ENCODE measurements at places on chromosomes 1 and 21.

DNA sequence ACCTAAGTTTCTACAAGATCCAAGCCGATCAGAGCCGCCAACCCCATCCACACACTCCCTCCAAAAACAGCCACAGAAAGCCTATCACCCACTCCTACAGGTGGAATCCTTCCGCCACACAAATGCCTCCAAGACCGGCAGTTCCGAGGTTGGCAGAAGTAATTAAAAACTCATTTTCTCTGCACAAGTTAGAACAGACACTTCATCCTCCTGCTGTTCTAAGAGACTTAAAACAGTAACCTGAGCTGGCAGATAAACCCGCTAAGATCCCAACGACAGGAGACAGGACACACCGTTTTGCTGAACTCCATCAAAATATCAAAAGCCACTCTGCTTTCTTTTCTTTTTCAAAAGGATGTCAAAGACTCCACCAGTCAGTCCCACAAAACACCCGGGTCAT lies 2.8 kb downstream of the SSBP3 start:
- no peak for DNase-seq

DNA sequence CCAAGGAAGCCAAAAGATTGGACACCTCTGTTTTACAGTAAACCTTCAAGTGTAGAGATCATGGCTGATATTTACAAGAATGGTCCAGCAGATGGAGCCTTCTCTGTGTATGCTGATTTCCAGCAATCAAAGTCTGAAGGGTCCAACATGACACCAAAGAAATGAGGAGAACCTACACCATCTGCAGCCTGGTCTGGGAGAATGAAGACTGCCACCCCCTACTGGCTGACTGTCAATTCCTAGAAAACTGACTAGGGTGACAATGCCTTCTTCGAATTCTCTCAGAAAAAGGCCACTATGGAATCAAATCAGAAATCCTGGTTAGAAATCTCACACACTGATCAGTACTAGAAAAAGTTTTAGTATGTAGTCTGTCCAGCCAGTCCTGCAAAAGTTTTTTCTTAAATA lies 83.3 kb downstream of the CDC42BPA start:
- DNase-seq, result no peak

DNA sequence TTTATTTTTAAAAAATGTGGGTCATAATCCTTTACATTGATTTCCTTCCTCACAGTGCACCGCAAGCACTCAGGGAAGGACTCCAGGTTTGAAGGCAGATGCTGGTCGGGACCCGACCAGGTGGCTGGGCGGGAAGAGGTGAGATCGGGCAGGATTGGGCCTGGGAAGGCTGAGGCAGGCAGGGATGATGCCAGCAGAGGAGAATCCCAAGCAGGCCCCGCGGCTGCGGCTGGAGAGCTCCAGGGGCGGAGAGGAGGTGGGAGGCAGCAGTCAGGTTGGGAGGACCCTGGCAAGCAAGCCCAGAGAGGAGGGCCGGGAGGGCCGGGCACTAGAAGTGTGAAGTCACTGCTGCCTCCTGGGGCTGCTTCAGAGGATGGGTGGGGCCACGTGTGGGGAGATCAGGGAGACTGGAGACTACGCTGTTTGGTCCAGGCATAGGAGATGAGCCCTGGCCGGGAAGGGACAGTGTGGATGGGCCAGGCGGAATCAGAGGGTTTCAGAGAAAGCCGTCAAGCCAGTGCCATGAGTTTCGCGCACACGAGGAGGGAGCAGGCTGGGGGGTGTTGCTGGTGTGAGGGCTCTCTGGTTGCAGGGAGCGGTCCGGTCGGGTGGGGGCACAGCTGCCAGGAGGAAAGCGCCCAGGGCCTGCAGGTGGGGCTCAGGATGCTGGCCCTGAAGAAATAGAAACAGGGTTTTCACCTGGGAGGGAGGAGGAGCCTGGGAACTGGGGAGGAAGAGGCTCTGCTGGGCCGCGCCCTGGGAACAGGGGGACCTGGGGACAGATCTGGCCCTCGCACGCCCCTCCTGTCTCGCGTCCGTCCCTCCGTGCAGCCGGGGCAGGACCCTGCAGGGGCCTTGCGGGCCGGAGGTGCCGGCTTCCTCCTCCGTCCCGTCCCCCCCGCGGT lies 888 bp upstream of the COL18A1 start:
- DNase-seq, result no peak

DNA sequence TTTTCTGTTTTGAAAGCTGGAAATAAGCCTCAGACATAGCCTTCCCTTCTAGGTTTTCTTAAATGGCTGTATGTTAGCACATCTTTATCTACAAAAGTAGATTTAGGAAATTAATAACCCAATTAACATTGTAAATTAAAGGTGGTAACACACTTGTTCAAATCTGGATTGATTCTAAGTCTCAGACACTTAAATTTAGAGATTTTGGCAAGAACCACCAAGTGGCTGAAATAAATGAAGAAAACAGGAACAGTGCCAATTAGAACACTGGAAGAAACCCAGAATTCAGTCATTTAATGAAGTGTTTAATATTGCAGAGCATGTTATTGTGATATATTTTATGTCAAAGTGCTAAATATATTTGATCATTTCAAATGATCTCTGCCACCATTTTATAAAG lies 628.2 kb downstream of the USP25 start:
- DNase-seq, result no peak

- DNase-seq, result no peak
Observed at GRCh38 chr1:64242895-64243756, 39.7 kb downstream of the UBE2U start.

GRCh38 chr1:157095551-157095950 lies 4.1 kb downstream of the ETV3L start:
- no peak for DNase-seq

GRCh38 chr1:115546846-115547245 lies 94.9 kb upstream of the VANGL1 start:
- no peak for DNase-seq

- DNase-seq, result no peak
Observed at GRCh38 chr1:58992643-58993042, 208.8 kb upstream of the JUN start.

DNA sequence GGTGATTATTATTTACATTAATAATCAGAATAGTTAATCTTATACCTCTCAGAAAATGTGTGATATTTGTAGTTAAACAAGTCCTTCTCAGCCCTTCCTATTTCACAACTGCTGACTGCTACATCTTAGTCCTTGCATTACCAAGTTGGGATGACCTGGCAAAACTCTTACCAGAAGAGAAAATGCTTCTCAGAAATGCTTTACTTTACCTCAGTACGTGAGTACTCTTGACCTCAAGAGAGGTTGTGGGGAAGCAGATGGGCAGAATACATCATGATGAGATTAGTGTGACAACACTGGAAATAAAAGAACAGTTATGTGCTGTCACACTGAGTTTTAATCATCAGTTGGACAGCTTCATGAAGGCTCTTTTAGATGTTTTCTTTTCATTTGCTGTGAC lies 16.2 kb downstream of the CFAP126 start:
- DNase-seq, result no peak

GRCh38 chr1:20964540-20965484 lies 177.7 kb upstream of the HP1BP3 start:
- no peak for DNase-seq

- no peak for DNase-seq
Observed at GRCh38 chr1:29372108-29372507, 135.8 kb downstream of the PTPRU start.

- DNase-seq, result no peak
Observed at GRCh38 chr1:4601941-4602340, 52.5 kb upstream of the AJAP1 start.

GRCh38 chr1:156337052-156337887 lies 822 bp downstream of the CCT3 start:
- no peak for DNase-seq

DNA sequence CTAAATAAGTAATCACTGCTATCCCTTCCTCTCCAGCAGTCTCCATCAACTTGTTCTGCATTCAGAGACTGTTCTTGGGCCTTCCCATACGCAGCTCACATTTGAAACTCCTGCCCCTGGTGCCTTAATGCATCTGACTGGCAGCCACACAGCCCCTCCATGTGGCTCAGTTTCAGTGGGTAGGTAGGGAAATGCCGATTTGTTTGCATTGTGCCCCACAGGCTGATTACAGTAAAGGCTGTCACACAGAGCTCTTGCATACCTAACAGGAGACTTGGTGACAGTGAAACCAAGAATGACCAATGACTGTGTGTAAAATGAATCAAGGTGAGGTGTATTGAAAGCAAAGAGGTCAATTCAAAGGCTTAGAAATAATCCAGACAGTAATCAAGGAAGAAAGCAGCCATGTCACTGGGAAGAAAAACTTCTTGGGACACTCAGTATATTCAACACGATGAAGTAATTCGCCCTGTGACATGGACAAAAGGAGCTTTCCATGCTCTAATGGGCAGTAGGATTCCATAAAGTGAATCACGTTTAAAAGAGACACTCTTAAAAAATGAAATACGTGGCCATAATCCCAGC lies 12.7 kb upstream of the B3GALNT2 start:
- no peak for DNase-seq

- DNase-seq, result no peak
Observed at GRCh38 chr1:96236156-96236739, 485.3 kb upstream of the PTBP2 start.

DNA sequence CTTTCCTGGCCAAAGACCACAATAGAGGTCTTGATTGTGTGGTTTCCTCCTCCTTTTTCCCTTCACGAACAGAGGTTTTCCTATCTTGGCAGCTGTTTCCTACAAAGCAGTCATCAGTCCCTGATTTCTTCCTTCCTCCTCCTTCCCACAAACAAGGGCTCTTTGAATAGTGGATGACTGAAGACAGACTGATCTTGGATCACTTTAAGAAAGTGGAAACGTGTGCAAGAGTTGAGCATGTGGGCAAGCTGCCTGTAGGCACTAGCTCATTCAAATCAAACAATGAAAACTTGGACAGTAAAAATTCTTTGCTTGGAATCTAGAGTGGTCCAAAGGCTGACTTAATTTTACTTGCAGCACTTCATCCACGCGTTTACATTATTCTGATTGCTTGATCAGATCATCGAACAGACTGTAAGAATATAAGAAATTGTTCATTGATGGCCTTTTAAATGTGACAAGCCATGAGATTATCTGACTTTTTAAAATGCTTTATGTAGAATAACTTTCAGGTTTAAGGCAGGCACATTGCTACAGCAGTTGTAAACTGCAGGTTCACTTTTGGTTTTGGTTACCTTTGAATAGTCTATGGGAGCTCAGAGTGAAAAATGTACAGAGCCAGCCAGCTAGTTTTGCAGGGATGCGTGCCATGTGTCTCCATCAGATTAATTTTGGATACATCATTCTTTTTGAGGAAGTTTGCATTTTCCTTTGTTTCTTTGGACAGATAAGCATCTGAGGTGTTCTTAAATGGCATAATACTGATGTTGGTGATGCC lies 34.4 kb downstream of the ADGRL2 start:
- DNase-seq, result no peak

GRCh38 chr1:30198795-30199403 lies 524.5 kb downstream of the MATN1 start:
- DNase-seq, result no peak

GRCh38 chr1:82894635-82895034 lies 1093.9 kb downstream of the ADGRL2 start:
- DNase-seq, result no peak

DNA sequence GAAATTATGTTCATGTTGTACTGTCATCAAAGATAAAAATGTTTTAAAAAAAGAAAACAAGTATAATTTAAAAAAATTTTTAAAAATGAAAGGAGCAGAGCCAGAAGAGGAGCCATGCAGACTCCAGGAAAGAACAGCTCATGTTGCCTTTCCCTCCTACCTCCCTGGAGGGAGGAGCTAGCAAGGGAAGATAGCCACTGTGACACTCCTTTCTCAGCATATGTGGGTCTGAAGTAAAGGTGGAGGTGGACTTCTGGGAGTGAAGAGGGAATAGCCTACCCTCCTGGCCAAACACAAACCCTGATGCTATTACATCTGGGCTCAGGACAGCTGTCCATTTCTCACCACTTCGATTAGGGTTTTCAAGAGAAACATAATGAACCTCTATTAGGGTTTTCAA lies 54.2 kb downstream of the SLC2A1 start:
- no peak for DNase-seq

- no peak for DNase-seq
Observed at GRCh38 chr1:96710708-96711477, 10.7 kb upstream of the PTBP2 start.

DNA sequence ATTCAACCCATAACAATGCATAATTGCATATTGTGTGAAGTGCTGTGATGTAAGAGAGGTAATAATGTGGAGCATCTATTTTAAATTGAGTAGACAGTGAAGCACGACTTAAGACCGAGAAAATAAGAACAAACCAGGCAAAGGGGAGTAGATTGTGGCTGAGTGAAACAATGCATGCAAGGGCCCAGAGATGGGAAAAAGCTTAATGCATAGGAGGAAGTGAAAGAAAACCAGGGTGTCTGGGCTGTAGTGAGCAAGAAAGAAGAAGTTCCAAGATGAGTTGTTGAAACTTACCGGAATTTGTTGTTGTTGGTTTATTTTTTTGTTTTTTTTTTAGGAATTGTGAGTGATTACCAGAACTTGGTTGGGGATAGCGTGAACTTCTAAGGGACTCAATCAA lies 104.7 kb downstream of the SNX7 start:
- DNase-seq, result no peak

- DNase-seq, result no peak
Observed at GRCh38 chr1:64357422-64357821, 112.5 kb upstream of the CACHD1 start.

GRCh38 chr1:223709598-223709997 lies 2.7 kb upstream of the CAPN2 start:
- no peak for DNase-seq

DNA sequence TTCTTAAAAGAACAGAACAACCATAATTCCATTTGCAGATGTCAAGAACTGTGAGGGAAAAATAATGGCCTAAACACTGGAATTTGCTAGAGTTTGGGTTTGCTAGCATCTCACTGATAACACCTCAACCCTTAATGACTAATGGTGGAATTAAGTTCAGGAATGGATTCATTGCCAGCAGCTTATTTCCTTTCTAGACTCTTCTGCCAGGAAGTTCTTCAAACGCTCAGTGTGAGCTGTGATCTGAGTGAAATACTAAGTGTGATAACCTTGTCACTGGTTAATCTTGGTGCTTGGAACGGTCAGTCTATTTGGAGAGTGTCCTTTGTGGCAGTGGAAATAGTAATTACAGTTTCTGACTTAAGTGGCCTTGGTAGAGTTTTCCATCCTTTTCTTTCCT lies 21.6 kb upstream of the PLEKHM2 start:
- no peak for DNase-seq

GRCh38 chr1:169072945-169073725 lies 33.4 kb upstream of the ATP1B1 start:
- DNase-seq, result no peak

GRCh38 chr1:235571482-235571881 lies 67.2 kb upstream of the B3GALNT2 start:
- no peak for DNase-seq

GRCh38 chr21:17834639-17835354 lies 15.6 kb upstream of the C21orf91 start:
- DNase-seq, result no peak

GRCh38 chr1:160161965-160162705 lies 10.7 kb downstream of the ATP1A4 start:
- no peak for DNase-seq
